Activated CD4-positive, alpha-beta T cell treated with anti-CD3 and anti-CD28 coated beads, Interleukin-2, amount 50 U/mL, for 4 hours (primary cell): ENCODE measurements at places on chromosomes 3 and 15.

GRCh38 chr3:5505997-5506396, 318.5 kb downstream of the EDEM1 start:
- no peak for DNase-seq

GRCh38 chr15:101718896-101719295, 5.4 kb downstream of the TARS3 start:
- DNase-seq: no peak

GRCh38 chr3:147301781-147302180, 104.6 kb downstream of the ZIC4 start:
- DNase-seq: no peak

GRCh38 chr3:136860541-136860940, 1.5 kb upstream of the NCK1 start:
- no peak for DNase-seq

DNA sequence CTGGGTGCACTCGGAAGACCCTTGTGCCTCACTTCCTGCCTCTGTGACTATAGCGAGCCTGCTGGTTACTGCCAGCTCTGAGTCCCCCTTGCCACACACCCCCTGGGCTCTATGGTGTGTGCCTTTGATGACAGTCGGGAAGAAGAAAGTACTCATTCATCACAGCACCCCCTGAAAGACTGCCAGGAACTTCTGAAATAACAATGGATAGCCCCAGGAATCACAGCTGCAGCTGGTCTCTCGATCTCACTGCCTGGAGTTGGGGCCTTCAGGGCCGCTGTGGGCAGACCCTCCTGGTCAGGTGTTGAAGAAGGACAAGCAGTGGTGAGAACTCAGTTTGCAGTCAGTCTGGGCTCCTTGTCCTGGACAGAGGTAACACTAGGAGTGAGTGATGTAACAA, 9.8 kb upstream of the RPP14 start:
- no peak for DNase-seq

DNA sequence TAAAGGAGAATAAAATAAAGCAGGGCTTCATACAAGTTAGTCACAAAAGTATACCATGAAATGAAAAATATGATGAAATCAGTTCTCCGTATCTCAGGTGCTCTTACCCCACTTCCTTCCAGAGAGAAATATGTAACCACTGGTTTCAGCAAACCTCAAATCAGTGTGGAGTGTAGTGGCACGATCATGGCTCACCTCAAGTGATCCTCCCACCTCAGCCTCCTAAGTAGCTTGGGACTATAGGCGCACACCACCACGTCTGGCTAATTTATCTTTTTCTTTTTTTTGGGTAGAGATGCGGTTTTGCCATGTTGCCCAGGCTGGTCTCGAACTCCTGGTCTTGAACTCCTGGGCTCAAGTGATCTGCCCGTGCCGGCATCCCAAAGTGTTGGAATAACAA, 24.2 kb downstream of the DENND4A start:
- no peak for DNase-seq

- no peak for DNase-seq
Observed at GRCh38 chr3:95350049-95350448, 1287.2 kb downstream of the NSUN3 start.

DNA sequence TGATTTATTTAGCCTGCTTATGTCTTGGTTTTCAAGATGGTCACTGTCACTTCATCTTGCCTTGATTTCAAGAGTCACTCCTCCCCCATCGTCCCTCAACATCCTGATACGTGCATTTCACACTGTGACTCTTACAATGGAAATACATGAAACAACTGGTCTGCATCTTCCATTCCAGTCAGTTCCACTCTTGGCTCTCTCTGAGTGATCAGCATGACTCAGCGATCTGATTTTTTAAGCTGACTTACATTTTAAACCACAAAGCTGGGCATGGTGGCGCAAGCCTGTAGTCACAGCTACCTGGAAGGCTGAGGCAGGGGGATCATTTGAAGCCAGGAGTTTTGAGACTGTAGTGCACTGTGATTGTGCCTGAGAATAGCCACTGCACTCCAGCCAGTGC, 271.2 kb upstream of the ROPN1 start:
- DNase-seq: no peak

DNA sequence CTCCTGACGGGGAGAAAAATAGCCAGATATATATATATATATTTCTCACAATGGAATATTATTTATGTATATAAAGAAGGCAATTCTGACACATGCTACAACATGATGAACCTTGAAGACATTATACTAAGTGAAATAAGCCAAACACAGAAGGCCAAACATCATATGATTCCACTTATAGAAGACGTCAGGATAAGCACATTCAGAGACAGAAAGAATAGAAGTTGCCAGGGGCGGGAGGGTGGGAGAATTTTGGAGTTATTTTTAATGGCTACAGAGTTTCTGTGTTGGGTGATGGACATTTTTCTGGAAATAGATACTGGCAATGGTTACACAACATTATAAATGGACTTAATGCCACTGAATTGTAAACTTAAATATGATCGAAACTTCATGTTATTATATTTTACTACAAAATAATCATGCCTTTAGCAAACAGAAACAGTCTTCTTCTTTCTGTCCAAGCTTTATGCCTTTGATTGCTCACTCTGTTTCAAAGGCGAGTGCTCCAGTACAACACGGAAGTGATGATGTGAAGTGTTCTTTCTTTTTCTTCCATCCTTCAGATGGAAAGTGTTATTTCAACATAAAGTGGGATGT, 514.0 kb downstream of the OCA2 start:
- DNase-seq: no peak

DNA sequence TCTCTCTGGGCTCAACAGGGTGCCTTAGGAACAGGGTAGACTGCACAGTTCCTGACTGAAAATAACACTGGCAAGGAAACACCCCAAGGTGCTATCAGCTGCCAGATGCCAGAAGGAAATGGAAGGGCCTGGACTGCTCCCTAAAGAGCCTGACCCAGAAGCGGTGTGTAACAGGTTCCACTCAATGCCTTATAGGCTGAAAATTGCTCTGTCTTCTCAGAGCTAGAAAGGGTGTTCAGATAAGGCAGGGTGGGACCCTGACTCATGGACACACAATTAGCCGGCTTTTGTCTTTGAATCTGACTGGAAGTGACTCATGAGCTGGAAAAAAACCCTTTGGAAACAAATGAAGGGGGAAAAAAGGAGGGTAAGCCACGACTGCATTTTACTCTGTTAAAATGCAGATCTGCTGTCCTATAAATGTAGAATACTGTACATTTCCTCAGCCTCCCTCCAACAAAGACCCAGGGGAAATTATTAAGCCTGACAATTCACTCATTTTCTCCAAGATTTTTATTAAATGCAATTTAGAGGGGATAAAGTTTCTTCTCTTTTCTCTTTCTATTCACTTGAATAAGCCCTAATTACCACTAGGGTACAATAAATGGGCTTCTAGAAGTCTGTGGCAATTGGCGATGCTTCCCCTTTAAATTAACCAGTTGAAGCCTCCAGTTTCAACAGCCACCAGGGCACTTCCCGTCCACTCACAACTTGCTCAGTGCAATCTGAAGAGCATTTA, 160.2 kb upstream of the TBL1XR1 start:
- DNase-seq: no peak

- DNase-seq: no peak
Observed at GRCh38 chr3:16595778-16596177, 9.4 kb downstream of the DAZL start.

- no peak for DNase-seq
Observed at GRCh38 chr3:124615896-124616543, 114.2 kb upstream of the UMPS start.

DNA sequence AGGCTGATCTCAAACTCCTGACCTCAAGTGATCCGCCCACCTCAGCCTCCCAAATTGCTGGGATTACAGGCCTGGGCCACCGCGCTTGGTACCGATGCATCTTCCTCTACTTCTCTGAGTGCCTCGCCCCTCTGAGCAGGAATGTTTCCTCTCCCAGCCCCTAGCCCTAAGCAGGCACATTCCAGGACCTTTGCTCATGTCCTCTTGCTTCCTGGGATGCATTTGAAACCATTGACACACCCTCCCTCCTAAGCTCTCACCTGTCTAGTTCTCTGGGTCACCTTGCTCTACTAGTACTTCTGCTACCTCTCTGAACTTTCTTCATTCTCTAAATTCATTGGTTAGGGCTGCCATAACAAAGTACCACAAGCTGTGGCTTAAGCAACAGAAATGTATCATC, 17.9 kb upstream of the UACA start:
- no peak for DNase-seq

DNA sequence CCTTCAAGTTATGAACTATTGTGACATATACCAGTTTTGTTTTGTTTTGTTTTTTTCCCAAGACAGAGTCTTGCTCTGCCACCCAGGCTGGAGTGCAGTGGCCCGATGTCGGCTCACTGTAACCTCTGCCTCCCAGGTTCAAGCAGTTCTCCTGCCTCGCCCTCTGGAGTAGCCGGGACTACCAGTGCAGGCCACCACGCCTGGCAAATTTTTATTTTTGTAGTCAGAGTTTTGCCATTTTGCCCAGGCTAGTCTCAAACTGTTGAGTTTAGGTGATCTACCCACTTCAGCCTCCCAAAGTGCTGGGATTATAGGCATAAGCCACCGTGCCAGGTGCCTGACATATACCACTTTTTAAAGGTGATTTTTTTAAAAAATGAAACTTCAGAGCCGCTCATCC, 74.6 kb downstream of the ARRDC4 start:
- DNase-seq: no peak

DNA sequence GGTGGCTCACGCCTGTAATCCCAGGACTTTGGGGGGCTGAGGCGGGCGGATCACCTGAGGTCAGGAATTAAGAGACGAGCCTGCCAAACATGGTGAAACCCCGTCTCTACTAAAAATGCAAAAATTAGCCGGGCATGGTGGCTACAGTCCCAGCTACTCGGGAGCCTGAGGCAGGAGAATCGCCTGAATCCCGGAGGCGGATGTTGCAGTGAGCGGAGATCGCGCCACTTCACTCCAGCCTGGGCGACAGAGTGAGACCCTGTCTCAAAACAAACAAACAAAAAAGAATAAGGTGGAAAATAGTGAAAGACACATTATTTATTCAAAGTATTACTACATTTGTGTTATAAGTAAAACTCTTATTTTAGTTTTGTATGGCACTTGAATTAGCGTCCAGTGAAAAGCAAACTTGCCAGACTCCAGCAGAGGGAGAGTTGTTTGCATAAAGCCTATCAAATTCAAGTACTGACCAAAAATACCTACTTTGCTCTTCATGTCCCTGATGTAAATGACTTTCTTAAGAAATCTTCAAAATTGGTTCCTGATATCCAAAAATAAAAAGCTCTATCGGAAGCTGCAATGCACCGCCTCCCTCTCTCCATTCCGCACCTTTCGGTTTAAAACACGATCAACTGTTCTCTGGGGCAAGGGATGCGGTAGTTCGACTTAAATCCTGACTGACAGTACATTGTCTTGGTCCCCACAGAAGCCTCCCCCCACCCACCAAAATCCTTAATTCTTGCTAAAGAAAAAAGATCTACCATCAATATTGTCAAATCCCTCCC, 1.2 kb downstream of the TRPM7 start:
- no peak for DNase-seq

- DNase-seq: no peak
Observed at GRCh38 chr3:103218146-103218545, 783.3 kb downstream of the ZPLD1 start.

- DNase-seq: no peak
Observed at GRCh38 chr3:58683466-58683865, 16.9 kb upstream of the FAM3D start.

DNA sequence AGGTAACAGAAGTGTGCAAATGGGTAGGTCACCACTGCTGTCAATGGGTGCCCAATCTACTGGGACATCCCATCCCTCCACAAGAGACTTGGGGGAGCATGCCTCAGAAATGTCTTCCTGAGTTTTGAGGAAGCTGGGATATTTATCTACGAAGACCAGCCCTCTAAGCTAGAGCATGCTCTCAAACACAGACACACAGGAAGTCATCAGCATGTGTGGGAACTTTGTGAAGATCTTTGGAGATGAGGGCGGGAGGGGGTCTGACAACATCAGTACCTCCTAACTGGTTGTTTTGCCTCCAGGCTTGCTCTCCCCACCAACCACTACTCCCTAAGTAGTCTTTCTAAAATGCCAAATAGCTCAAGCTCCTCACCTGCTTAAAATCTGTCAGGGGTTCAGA, 3.5 kb upstream of the MEF2A start:
- DNase-seq: no peak

- DNase-seq: no peak
Observed at GRCh38 chr3:69691860-69692259, 47.4 kb upstream of the MITF start.

- no peak for DNase-seq
Observed at GRCh38 chr3:47102081-47102600, 61.8 kb downstream of the SETD2 start.
